ENCODE measurements at places on chromosomes 4 and X.

DNA sequence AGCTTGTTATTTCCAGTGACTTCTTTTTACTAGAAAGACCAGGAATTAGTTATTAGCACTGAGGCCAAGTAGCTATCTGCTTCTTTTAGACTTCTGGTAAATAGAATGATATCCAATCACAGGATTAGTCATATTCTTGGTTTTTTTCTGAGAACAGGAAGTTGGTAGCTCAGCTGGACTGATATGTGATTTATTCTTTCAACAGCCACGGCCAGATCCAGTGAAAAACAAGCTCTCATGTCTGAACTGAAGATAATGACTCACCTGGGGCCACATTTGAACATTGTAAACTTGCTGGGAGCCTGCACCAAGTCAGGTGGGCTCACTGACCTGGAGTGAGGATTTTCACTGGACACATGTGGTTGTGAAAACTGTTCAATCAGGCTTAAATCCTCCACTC lies 48.6 kb downstream of the PDGFRA start:
- no peak for DNase-seq

DNA sequence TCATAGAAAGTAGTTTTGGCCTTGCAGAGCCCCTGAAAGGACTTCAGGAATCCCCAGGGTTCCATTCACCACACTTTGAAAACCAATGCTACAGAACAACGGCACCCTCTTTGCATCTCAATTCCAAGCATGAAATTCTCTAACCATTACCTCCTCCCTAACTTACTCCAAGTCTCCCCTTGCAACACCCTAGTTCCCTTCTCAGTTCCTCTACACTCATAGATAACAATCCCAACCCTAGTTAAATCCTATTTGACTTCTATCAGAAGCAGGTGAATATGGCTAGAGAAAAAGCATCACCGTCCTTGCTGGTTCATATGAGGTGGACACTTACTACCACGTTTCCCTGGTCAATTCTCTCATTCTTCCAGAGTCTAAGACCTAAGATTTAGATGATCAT lies 2.4 kb downstream of the RCHY1 start:
- no peak for DNase-seq

DNA sequence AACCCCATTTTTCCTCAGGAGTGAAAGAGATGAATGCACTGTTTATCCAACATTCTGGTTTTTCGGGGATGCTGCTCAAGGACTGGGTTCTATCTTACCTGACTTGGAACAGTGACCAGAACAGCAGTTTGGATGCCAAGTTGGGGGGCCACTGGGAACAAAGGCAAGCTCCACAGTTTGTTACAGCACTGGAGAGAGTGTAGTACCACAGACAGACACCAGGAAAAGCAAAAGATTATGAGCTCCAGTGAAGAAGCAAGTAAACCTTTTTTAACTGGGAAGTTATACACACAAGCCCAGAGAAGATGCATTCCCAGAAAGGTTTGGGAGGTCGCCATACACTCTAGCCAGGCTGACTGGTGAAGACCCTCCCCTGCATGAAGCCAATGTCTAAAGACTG lies 13.6 kb downstream of the C4orf36 start:
- DNase-seq = no peak

DNA sequence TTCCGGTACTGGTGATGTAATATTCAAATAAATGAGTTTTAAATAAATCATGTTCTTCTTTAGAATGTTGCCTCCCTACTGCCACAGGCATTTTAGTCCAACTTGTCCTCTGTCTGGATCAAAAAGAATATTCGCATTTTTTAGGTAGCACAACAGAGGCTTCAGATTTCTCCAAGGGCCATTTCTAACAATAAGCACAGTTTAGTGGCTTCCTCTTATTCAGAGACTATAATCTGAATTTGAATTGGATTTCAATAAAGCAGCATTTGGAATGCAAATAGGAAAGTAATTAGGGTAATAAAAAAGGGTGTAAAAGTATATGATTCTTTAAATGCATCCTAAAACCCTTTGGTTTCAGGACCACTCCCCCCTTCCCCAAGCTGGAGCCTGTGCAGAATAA lies 167.9 kb upstream of the GLRA2 start:
- DNase-seq = no peak

DNA sequence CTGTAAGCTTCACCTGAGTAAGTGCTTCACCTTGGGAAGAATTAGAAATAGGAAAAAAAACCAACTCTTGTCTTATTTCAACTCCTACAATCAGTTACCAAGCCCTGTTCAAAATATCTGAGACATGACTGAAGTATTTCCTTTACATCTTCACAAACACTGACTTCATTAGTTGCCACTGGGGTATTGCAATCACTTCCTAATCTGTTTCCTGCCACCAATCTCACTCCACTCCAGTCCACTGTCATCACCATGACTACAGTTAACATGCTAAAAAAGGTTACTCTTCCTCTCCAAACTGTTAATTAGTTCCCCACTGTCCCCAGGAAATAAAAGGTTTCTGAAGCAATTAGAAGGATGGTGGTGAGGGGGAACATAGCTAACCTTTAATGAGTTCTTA lies 3.3 kb upstream of the SUPT20HL1 start:
- no peak for DNase-seq

- DNase-seq = no peak
Measured at GRCh38 chr4:9952415-9952950, 68.8 kb downstream of the SLC2A9 start.

DNA sequence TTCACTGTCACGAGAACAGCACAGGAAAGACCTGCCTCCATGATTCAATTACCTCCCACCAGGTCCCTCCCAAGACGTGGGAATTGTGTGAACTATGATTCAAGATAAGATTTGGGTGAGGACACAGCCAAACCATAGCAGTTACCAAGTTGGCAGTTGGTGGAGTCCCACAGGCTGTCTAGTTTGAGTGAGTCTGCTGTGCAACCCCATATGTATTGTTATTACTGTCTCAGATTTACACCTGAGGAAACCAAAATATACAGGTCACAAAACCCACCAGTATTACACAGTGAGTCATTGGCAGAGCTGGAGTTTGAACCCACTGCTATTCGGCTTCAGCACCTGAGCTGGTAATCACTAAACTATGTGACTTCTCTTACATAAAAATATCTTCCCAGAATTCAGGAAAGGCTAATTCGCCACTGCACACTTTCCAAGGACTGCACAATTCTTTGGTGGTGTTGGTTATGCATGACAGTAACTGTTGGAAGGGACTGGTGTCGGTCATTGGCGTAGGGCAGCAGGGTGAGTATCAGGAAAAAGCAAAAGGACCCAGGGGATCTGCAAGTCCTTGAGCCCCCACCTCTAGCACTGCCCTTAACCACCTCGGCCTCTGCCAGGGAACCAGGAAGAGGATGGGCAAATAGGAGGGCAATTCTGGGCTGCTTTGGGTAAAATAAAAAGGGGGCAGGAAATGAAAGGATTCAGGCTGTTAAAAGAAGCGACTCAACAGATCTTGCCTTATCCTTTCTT lies 110.1 kb downstream of the USP46 start:
- DNase-seq = no peak

GRCh38 chr4:131534944-131535645 lies 1614.0 kb upstream of the PCDH10 start:
- no peak for DNase-seq

DNA sequence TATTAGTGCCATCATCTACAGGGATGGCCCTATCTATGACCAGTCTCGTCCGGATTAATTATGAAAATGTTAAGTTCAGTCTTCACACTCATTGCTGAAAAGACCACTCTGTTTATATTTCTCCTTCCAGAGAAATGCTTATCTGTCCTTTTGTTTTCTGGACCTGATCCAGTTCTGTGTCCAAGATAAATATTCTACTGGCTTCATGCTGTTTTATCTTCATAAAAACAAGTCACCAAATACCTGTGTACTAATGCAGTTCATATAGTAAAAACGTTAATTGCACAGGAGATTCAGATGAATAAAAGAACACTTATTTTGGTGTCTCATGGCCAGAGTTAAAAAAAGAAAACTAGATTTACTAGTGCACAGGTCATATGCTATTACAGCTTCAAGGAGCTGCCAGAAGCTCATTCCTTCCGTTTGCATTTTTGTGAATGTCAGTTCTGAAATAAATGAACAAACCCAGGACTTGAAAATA lies 17.3 kb downstream of the FNIP2 start:
- DNase-seq = no peak

DNA sequence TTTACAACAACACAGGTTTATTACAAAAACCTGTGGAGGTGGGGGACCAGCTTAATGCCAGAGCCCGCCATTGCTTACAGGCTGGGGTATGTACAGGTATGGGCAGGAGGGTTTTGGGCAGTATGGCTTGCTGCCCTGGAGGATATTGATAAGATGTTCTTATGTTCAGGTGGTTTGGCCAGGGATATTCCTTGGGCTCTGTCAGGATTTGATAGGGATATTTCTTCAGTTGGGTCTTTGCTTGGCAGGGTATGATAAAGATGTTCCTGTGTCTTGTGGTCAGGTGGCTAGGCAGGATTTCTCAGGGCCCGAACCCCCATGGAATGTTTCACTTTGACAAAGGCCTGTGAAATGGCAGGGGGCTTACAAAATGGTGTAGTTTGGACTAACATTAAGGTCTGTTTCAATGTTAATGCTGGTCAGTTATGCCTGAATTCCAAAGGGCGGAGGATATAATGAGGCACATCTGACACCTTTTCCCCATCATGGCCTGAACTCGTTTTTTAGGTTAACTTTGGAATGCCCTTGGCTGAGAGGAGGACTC lies 3.1 kb downstream of the MGST2 start:
- DNase-seq = no peak

DNA sequence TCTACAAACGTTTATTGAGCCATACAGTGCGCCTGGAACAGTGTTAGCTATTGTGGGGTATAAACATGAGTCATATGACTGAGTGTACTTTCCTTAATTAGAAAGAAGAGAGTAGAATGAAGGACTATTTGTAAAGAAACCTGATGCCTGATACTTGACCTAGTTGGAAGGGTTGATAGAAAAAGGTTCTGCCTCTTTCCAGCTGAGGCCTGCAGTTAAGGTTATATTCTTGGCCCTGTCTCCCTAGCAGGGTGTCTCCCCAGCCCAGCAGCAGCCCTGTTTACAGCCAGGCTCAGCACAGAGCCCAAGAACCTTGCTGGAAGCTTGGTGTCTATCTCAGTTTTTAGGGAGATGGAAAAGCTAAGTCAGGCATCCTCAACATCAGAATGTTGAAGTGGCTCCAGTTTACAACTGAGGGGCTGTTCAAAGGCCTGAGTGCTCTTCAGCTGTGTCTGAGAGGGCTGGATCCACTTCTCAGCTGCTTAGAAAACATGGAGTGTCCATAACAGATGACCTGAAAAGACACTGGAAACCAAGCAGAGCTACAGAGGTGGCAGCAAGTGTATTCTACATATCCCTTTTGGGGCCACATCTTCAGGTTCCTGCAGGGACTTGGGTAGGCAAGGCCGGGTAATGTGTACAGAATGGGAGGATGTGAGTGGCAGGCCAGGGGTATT lies 21.6 kb downstream of the NYX start:
- no peak for DNase-seq

DNA sequence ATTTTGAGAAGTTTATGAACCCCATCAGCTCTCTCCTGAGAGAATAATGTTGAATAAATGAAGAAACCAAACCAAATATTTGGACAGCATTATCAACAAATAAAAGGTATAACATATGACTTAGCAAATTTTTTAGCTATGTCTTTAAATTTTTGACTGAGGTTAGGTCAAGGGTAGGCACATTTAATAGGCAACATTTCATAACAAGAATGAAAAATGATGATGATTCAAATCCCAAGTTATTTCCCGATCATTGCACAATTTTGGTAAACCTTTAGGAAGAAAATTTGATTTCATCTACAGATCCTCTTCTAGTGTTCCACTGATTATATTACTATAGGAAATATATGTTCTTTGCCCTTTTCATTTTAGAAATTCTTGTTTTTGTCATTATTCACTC lies 123.7 kb upstream of the TLR3 start:
- no peak for DNase-seq

DNA sequence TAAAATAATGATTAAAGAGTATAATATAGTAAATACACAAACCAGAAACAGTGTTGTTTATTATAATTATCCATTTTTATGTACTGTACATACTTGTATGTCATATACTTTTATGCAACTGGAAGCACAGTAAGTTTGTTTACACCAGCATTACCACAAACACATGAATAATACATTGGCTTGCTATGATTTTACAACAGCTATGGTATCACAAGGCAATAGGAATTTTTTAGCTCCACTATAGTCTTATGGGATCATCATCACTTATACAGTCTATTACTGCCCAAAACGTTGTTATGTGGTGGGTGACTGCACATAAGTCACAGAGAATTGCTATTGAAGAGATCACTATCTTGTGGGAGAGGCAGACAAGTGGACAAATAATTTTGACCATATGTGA lies 1.8 kb upstream of the PF4V1 start:
- no peak for DNase-seq

DNA sequence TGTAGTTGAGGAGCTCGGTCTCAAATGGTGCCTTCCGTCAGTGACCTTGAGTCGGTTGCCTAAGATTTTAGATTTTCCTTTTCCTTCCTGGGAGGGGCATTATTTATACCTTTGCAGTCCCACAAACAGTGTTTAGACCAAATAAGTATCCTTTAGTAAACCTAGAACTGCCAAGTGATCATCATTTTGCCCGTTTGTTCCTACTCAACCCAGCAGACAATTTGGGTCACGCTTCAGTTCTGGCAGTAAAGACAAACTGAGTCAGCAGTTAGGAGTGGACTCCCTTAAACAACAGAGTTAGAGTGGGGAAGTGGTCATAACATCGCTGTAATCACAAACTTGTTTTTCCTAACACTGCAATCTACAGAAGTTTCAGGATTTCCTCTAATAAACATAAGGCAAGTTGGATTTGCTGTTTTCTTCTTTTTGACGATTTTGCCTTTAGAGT lies 777 bp upstream of the WDFY3 start:
- DNase-seq = no peak

DNA sequence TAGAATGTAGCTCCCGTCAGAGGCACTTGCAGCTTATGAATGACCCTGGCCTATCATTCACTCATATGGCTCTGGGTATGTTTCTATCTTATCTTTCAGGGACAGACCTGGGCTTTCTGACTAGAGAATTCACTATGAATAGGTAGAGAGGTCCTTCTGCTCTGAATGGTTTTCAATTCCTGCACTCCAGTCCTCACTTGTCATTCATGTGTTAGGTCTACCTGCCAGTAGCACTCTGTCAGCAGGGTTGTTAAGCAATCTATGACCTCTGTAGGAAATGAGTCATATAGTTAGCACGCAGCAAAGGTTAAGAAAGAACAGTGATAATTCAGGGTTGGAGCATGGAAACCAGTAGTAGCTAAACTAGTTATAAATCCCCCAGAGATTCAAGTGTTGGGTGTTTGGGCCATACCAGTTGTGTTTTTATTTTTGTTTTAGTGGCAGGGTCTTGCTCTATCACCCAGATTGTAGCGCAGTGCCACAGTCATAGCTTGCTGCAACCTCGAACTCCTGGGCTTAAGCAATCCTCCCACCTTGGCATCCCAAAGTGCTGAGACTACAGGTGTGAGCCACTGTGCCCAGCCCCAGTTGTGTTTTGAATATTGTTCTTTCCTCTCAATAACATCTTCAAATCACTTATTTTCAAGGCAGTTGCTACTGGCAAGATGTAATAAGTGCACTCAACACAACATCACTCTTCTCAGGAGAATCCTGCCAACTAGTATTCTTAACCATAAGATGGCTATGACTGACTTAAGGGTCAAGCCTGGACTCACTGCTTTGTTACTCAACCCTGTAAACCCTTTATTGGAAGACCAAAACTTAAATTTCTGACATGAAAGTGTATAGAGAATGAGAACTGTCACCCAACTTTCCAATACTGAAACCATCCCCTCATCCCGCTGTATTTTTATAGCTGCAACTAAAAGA lies 25.1 kb downstream of the ARL13A start:
- DNase-seq = no peak

- DNase-seq = no peak
Measured at GRCh38 chr4:63169836-63170235, 1239.4 kb downstream of the TECRL start.

- no peak for DNase-seq
Measured at GRCh38 chr4:124053872-124054538, 657.4 kb downstream of the SPRY1 start.

All from esophagus squamous epithelium (tissue), 5 donors.